ENCODE measurements at places on chromosomes 2 and 18.

GRCh38 chr2:237920673-237921072 is 46.1 kb upstream of the UBE2F start:
- DNase-seq: no peak

DNA sequence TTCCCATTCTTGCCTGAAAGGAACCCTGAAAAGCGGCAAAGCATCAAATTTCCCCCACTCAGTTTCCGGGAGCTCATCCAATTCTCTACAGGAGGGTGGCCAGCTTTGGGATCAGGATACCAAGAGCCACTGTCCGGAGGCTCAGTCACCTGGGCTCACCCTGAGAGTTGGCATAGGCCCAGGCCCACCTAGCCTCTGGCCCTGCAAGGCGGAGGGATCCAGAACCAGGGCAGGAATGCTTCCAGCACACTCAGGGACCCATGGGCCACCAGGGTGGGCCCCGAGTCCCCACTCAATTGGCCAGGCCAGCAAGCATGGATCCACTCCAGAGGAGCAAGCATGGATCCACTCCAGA is 432.9 kb upstream of the MYT1L start:
- no peak for DNase-seq

DNA sequence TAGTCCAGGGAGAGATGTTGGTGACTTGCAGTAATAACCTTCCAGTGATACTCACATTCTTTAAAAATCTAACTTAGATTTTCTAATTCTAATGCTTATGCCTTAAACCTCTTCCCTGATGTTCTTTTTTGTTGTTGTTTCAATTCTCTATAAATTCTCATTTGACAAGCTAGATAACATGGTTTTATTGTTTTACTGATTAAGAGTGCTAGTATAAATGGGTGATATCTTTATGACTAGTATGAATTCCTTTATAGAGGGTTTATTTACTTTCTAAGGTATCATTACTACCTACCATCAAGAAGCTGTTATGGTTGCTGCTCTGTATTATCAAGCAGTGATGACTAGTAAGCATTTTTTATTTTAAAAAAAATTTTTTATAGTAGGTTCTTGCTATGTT is 35.0 kb downstream of the ACVR2A start:
- no peak for DNase-seq

DNA sequence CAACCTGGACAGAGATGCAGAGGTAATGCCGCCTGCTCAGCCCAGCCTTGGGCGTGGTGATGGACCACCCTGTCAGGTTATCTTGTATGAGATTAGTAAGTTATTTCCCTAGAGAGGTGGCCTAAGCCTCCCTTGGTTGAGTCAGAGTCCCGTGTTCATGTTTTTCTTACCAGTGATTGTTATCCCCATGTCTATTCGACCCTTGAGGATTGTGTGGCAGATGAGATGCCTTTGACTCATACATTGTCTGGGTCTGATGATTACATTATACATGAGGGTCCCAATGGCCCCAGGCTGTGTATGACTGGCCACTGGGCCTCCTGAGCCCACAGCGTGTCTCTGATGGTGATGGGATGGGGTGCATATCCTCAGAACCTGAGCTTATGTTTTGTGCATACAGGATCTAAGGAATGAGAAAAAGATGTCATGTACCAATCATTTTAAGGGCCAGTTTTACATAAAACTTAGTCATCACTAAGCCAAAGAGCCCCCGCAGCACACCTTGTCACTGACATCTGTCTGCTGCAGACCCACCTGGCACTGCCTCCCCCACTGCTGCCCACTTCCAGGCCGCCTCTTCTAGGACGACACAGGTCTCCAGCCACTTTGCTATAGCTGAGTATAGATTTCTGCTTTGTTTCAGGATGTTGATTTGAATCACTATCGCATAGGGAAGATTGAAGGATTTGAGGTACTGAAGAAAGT is 7.7 kb downstream of the PPP1R7 start:
- DNase-seq: no peak

DNA sequence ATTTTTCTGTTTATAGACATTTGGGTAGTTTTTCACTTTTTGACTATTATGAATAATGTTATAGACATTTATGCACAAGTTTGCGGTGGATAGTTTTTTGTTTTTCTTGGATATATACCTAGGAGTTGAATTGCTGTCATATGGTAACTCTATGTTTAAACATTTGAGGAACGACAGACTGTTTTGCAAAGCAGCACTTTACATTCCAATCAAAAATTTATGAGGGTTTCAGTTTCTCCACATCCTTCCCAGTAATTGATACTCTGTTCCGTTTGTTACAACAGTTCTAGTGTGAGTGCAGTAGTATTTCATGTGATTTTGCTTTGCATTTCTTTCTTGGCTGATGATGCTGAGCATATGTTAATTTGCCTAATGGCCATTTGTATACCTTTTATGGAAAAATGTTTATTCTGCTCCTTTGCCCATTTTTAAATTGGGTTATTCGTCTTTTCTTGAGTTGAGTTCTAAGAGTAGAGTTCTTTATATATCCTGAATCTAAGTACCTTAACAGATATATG is 617.3 kb upstream of the LRATD1 start:
- DNase-seq: no peak

GRCh38 chr2:7915302-7916091 is 766.4 kb upstream of the ID2 start:
- DNase-seq: no peak

- DNase-seq: no peak
These were observed 81.1 kb downstream of the RAPH1 start for GRCh38 chr2:203453858-203454451.

- DNase-seq: no peak
These were observed 73.6 kb downstream of the ACOXL start for GRCh38 chr2:110805894-110806452.

DNA sequence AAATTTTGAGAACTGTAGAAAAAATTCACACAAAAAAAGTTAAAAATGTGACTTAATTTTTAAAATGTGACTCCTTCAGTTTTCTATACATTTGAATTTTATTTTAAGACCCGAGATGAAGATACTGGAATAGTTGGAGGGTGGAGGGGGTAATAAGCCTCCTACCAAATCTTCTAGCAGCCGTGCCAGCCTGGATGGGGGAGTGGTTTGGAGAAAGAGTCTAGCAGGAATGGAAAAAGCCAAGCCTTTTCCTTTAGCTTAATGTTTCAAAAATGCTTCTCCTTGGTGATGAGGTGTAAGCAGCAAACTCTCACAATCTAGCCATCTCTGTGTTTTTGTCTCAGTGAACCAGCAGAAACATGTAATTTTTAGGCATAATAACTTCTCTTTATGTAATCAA is 14.7 kb downstream of the CASP8 start:
- DNase-seq: no peak
